Effector CD4-positive, alpha-beta T cell (primary cell): ENCODE measurements at places on chromosomes 2 and 18.

GRCh38 chr2:64652231-64653108 lies 1.2 kb downstream of the SERTAD2 start:
- no peak for DNase-seq

- DNase-seq: no peak
These were observed 179.7 kb downstream of the ST6GAL2 start for GRCh38 chr2:106706283-106706682.

DNA sequence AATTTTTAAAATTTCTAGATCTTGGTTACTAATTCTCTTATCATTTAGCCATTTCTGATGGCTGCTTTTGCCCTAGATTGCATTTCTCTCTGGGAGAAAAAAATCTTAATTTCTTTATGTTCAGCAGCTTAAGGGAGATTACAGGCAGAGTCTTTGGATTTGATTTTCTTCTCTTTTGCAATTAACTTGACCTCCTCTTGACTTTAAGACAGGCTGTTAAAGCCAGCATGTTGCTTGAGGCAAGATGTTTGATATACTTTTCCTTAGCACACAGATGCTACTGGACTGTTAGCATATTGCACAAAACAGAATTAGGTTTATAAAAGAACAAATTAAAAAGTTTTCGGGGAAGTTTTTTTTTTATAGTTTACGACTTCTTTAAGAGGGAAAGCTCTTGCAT lies 50.0 kb downstream of the XRCC5 start:
- DNase-seq: no peak

DNA sequence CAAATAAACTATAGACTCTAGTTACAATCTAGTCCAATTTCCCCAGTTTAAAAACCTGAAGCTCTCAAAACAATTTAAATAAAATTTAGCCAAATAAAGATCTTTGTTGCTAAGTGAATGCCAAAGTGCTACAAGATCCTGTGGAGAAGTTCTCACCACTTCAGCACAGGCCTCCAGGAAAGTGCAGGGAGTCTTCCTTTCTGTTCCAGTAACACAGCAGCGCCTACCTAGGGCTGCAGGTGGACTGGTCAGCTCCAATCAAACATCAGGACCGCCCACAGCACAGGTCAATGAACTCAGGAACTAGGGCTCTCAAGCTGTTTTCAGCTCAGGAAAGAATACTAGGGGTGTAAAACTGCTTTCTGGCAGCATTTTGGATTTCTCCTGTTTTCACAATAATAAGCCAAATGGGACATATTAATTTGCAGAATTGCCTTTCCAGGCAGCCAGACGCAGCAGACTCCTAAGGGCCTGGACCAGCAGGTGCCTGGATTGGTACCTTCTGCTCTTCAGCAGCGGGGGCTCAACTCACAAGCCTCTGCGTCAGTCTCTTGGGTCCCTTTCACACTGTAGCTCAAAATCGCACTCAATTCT lies 1.5 kb downstream of the FAM110C start:
- no peak for DNase-seq

DNA sequence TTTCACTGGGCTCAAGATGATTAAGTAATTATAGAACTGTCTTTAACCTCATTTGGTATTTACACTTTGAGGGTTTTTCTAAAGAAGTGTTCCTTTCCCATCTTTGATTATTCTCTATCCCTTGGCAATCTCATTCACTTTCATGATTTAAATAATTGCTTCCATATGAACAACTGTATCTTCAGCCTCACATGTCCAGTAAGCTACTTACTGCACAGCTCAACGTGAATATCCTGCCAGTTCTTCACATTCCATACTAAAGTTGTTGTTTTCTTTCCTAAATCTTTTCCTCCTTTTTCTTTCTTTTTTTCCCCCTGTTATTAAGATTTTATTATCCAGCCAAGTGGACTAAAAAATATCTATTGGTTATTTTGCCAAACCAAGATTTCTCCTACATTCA lies 37.7 kb downstream of the ZC3H15 start:
- no peak for DNase-seq

- DNase-seq: no peak
These were observed 248.8 kb downstream of the EIPR1 start for GRCh38 chr2:3128786-3129185.

- DNase-seq: no peak
These were observed 186.5 kb upstream of the NRP2 start for GRCh38 chr2:205495819-205496218.
